Calu3 (cell line): ENCODE measurements at places on chromosomes 3 and 15. TPM values are rescaled to one million over a fixed set of nuclear protein-coding genes. Genes with fewer than 3 reads are reported as not detected.

DNA sequence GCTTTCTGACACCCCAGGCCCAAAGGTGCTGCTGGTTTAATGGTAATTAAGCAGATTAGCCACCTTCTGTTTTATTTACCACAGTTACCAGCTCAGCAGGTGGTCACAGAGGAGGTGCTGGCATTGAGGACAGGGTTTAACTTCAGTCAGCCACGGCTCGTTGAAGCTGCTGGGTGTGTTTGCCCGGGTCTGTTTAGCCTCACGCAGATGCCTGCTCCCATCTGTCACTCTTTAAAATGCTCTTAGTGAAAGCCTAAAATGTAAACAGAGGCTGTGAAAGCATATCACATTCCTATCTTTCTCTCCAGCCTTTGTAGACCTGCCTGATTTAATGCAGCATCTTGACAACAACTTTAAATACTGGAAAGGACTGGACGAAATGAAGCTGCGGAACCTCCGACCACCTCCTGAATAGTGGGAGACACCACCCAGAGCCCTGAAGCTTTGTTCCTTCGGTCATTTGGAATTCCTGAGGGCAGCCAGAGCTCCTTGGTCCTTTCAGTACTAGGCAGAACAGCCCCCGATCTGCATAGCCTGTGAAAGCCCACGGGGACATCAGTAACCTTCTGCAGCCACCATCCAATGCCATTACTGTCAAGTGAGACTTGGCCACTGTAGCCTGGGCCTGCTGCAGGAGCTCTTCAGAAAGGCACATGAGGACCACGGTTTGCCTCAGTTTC is 156.0 kb downstream of the PDE8A start:
- no peaks in the 10 kb centered on the region for H3K27me3 ChIP-seq
- H3K4me3 ChIP-seq = no peak overlapping the region
- DNase-seq = no peak
- H3K36me3 ChIP-seq = peaks cover 44% of the 10 kb centered on the region
- no peak overlapping the region for H3K27ac ChIP-seq

The COLQ gene
- total RNA-seq = 1.3 and 1.7 TPM in 2 replicates

The DUOX2 gene
- 0.21 and 1.2 TPM in 2 replicates for total RNA-seq

The AP2M1 gene
- 394 and 401 TPM in 2 replicates for total RNA-seq

The PCSK6 gene
- 4.0 and 5.1 TPM in 2 replicates for total RNA-seq

DNA sequence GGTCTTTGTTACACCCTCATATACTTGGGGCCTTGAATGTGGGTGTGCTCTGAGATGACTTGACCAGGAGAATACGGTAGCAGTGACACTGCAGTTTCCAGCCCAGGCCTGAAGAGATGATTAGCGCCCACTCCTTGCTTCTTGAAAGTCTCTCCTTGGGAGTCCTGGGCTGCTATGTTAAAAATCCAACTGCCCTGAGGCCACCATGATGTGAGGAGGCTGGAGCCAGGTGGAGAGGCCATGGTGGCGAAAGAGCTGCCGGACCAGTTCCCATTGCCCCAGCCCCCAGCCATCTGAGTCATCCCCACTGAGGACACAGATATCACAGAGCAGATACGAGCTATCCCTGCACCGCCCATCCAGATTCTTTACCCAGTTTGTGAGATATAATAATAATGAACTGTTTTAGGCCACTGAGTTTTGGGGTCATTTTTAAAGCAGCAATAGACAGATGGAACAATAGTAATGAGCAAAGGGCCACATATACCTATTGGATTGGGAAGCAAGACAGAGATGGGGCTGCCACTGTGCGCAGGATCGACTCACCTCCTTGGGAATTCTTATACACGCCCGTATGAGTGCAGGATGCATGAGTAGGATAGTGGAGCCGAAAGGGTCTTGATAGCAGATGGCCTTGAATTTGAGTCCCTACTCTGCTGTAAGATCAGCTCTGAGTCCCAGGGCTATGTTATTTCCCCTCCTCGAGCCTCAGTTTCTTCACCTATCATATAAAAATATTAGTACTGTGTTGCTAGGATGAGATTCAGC is 12.1 kb upstream of the GATA2 start:
- H3K27ac ChIP-seq = no peak overlapping the region
- peaks cover under 1% of the 10 kb centered on the region for H3K4me1 ChIP-seq
- H3K27me3 ChIP-seq = peaks cover 44% of the 10 kb centered on the region
- H3K36me3 ChIP-seq = peaks cover 9% of the 10 kb centered on the region
- no peak overlapping the region for H3K4me3 ChIP-seq
- peak; percentile 37 for DNase-seq

- H3K4me1 ChIP-seq = peaks cover 15% of the 10 kb centered on the region
- H3K27me3 ChIP-seq = no peaks in the 10 kb centered on the region
- H3K27ac ChIP-seq = no peak overlapping the region
- H3K36me3 ChIP-seq = peaks cover 50% of the 10 kb centered on the region
- DNase-seq = peak; percentile 11
- H3K4me3 ChIP-seq = no peak overlapping the region
Observed at GRCh38 chr3:183038221-183038620, 57.9 kb upstream of the DCUN1D1 start.

The HES1 gene
- 141 and 160 TPM in 2 replicates for total RNA-seq

- no peaks in the 10 kb centered on the region for H3K4me1 ChIP-seq
- no peak for DNase-seq
- no peak overlapping the region for H3K27ac ChIP-seq
- no peak overlapping the region for H3K4me3 ChIP-seq
- no peaks in the 10 kb centered on the region for H3K27me3 ChIP-seq
Observed at GRCh38 chr3:60598671-60599070, 652.6 kb downstream of the FHIT start.

DNA sequence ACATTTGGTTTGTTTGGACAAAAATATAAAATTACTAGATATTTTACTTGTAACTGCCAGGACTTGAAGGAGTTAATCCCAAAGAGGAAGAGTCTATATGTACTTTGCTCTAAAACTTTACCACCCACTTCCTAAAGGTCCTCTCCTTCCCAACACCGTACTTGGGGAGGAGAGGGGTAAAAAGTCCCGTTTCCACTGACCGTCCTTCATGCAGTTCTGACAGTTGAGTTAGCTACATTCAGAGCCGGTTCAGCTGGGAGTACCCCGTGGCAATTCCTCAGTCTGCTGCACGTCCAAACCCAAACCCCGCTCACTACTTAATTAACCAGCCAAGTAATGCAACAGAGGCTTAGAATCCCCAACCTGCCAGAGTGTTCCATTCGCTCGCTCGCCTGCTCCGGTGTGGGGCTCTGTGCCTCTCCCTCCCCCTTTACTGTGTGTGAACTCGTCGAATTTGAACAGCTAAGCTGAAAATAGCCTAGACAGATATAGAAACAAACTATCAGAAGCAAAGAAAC is 519.7 kb downstream of the FOXP1 start:
- peak; percentile 19 for DNase-seq
- no peak overlapping the region for H3K27ac ChIP-seq
- peaks cover 12% of the 10 kb centered on the region for H3K36me3 ChIP-seq
- peaks cover 31% of the 10 kb centered on the region for H3K4me1 ChIP-seq

DNA sequence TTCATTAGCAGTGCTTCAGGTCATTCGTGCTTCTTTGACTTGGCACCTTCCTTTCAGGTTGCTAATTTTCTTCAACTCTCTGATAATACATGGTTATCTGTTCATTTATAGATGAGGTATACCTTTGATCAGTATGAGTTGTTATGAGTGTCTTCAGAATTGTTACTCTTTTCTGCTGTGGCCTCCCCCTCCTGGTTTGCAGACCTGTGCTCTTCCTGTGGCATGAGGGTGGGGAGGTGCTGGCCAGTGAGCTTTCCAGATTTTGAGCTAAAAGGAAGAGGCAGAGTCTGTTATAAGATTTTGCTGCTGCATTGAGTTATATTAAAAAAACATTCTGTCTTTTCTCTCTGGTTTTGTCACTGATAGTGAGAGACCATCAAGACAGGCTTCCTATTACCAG is 30.8 kb upstream of the GOLGA6L9 start:
- H3K4me3 ChIP-seq = no peak overlapping the region
- no peaks in the 10 kb centered on the region for H3K36me3 ChIP-seq
- no peak overlapping the region for H3K27ac ChIP-seq

DNA sequence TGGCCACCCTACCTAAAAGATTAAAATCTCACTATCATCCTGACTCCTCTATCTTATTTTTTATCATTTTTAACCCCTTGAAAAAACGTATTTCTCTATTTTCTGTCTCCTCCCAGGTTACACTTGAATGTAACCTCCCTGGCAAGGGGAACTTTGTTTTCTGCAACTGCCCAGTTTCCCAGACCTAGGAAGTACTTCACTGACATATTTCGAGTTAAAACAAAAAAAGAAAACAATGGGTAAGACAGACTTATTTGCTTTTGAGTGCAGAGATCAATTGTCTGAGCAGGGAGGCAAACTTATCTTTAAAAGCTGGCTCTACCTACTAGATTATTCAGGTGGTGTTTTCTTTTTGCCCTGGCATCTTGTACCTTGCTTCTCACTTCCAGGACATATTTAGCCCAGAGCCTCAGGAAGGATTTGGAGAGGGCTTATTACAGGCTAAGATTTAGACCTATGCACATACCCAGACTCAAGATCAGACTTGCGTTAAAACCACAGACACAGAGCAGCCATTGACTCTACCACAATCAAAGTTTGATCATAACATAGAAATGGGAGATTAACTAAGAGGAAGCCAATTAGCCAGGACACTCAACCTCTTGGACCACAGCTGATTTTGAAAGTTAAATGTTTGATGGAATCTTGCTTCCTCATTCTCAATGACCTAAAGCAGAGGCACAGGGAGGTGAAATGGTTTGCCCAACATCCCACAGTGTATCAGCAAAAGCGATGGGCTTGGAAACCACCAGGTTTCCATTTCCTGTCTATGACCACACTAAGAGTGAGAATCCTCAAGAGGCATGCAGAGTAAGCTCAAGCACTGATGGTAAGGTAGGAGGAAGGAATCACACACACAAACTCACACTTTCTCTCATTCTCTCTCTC is 169.5 kb upstream of the THBS1 start:
- DNase-seq = no peak
- H3K36me3 ChIP-seq = no peaks in the 10 kb centered on the region
- no peaks in the 10 kb centered on the region for H3K27me3 ChIP-seq
- peaks cover 27% of the 10 kb centered on the region for H3K4me1 ChIP-seq

DNA sequence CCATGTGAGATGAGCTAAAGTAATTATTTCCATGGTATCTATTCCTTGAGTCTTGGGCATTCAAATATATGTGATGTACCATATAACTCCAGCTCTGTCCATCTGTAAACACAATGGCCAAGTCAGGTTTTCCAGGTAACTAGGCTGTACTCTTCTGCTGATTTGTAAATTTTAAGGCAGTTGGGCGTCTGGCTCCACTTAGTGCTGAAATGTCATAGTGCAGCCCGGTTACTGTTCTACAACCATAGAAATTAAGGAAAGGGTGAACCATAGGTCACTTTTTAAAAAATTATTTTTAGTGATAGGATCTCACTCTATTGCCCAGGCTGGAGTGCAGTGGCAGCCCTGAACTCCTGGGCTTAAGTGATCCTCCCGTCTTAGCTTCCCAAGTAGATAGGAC is 44.7 kb upstream of the GOLM2 start:
- no peak overlapping the region for H3K27ac ChIP-seq
- H3K4me1 ChIP-seq = no peaks in the 10 kb centered on the region
- H3K36me3 ChIP-seq = no peaks in the 10 kb centered on the region
- no peak overlapping the region for H3K4me3 ChIP-seq

DNA sequence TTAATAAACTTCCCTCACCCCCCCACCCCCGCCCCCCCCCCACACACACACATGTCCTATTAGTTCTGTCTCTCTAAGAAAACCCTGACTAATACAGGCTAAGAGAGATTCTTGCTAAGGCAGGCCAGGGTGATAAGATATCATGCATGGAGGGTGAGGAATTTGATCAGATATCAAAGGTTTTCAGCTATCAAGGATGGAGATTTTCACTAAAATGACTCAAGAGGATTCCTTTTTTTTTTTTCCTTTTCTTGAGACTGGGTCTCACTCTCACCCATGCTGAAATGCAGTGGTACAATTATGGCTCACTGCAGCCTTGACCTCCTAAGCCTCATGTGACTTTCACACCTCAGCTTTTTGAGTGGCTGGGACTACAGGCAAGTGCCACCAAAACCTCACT is 14.9 kb upstream of the SENP7 start:
- peaks cover 14% of the 10 kb centered on the region for H3K27me3 ChIP-seq
- H3K4me1 ChIP-seq = no peaks in the 10 kb centered on the region
- no peak for DNase-seq
- H3K4me3 ChIP-seq = no peak overlapping the region
- H3K36me3 ChIP-seq = no peaks in the 10 kb centered on the region

The ROBO1 gene
- 29.6 and 33.9 TPM in 2 replicates for total RNA-seq

The UROC1 gene
- not detected in 2 replicates for total RNA-seq

GRCh38 chr3:165653130-165653778 is 184.0 kb downstream of the BCHE start:
- peaks cover 4% of the 10 kb centered on the region for H3K36me3 ChIP-seq
- no peak for DNase-seq
- H3K27ac ChIP-seq = no peak overlapping the region
- no peak overlapping the region for H3K4me3 ChIP-seq
- H3K4me1 ChIP-seq = no peaks in the 10 kb centered on the region

DNA sequence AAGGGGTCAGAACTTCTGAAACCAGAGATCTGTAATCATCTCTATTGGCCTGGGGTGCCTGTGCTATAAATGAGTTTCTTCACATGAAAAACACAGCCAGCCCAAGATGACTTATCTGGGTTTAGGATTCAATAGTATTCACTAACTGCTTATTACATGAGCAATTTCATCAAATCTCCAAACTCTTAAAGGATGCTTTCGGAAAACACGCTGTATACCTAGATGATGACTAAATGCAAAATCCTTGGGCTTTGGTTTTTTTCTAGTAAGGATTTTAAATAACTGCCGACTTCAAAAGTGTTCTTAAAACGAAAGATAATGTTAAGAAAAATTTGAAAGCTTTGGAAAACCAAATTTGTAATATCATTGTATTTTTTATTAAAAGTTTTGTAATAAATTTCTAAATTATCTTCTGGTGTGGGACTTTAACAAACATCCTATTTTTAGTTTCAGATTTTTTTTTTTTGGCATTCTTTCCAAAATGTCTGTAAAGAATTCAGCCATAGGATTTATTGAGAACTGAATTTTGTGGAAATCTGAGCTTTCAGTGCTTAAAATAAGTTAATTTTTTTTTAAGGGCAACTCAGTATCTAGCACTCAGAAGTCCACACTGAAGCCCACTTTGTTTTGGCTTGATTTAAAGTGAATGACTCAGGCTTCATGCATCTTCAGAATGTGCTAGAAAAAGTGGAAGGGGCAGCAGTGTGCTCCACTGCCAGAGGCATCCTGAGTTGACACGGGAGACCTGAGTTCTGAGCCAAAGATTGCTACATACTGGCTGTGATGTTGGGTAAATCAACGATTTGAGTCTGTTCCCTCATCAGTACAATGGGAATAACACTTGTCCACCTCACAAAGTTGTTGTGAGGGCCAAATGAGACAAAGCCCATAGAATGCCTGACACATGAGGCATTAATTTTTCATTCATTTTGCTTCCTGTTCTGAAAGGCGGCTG is 18.7 kb downstream of the TMEM43 start:
- peaks cover 51% of the 10 kb centered on the region for H3K36me3 ChIP-seq
- H3K4me1 ChIP-seq = peaks cover 17% of the 10 kb centered on the region
